ENCODE measurements at places on chromosomes 3 and 15.

DNA sequence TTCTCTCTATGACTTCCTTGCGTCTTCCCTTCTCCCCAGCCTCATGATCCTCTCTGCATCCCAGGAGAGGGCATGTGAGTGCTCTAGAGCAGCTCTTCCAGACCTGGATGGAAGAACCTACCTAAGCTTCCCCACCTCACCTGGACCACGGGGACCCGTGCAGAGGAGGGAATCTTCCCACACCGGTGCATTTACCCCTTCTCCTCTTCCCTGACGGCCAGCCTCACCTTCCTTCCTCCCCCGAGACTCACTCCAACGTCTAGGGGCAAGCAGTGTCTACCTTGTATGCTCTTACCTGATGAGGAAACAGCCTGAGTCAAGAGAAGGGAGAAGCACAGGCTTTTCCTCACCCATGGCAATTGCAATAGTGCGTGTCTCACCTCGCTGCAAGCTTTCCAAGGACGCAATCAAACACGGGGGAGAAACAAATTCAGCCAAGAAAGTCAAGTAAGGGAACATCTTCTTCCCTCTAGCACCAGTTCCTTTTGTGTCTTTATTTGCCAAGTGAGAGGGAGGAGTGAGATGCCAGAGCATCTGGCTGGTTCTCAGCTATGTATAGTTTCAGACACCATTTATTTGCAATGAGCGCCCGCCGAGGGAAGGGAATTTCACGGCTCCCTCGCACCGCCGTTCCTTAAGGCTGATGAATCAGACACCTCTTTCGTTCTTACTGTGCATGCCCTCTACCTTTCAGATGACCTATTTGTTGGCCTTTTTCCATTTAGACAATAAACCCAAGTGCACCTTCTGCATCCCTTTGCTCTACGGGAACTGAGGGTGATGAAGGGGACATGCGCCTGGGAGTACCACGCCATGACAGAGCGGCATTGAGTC lies 1.8 kb upstream of the CCR9 start:
- DNase-seq: no peak

- DNase-seq: no peak
Measured at GRCh38 chr3:72786668-72787067, 61.6 kb downstream of the SHQ1 start.

DNA sequence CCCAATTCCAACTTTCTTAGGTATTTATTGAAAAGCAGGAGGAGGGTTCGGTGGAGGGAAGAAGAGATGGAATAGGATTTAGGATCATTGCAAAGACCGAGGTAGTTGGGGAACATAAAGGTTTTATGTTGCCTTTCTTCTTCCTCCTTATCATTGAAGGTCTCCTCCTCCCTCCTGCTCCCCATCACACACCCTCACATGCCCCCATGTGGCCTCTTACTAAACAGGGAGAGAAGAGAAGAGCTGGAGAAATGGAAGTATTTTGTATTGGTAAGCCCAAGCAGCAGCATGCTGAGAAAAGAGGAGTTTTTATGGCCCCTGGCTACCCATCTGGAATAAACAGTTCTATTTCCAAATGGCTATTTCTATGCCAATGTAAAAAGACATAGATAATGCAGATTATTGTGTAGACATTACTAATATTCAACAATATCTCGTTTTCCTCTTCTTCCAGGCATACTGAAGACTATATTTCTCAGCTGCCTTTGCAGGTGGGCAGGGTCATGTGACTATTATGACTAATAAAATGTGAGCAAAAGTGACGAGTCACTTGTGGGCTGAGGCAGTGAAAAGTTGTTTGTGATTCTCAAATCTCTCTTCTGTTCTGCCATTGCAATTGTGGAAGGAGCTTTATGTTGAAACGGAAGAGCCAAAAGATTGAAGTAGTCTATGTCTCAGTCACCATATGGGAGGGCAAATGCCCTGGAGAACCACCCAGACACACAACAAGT lies 5.2 kb upstream of the GPR176 start:
- DNase-seq: peak; percentile 35

GRCh38 chr15:63946524-63947065 lies 99.7 kb downstream of the DAPK2 start:
- no peak for DNase-seq

DNA sequence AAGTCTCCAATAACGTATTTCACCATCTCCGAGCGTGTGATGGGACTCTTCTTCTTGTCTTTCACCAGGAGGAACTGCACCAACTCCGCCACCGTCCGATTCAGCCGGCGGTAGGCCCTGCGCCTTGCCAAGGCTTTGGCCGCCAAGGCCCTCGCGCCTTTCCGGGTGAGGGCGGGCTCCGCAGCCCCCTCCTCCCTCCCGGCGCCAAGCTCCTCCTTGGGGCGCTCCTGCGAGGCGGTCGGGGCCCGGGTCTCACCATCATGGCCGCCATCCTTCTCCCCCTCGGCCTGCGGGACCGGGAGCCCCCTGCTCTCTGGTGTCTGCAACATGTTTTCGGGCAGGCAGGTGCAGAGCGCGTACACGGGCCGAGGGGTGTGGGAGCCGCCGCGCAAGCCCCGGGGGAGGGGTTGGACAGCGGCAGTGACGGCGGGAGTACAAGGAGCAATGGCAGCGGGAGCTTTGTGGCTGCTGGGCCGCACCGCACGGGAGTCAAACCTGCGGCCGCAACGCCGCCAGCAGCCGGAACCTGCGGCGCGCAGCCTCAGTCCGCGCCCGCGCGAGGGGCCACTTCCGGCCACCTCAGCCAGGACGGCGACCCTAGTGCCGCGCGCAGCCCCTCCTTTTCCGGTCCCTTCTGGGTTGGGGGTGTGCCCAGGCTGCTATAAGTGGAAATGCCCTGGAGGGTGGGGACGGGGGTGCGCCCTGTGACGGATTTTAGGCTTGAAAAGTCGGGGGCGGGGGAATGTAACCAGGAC lies at the start of gene MAGEF1:
TSS of gene MAGEF1 (minus strand) at position 572 of the 755 bp plus-strand sequence. CDS start at position 329, 243 bp downstream.
- DNase-seq: peak; percentile 68

DNA sequence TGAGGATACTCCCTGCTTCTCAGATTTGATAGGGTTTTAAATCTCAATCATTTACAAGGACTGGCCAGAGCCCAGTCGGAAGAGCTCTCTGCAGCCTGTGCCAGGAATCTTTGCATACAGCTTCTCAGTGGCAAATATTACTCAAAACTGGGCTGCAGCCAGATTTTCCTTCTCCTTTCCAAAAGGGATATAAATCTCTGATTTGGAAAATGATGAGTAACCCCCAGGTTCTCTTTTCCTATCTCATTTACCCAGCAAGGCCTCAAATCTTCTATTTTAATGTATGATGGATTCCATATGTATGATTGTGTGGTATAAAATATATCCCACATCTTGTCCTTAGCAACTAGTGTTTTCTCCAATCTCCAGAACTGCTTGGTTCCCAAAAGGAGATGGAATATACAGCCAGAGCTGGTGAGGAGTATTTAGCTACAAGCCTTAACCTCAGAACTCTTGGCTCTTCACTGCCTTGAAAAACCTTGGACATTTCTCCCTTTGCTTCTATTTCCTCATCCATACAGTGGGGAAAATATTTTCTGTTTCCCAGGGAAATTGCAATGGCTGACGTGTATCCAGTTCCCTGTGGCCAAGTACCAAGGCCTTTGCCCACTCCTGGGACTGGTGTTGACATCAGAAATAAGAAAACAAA lies 114.4 kb downstream of the ATG7 start:
- DNase-seq: no peak

DNA sequence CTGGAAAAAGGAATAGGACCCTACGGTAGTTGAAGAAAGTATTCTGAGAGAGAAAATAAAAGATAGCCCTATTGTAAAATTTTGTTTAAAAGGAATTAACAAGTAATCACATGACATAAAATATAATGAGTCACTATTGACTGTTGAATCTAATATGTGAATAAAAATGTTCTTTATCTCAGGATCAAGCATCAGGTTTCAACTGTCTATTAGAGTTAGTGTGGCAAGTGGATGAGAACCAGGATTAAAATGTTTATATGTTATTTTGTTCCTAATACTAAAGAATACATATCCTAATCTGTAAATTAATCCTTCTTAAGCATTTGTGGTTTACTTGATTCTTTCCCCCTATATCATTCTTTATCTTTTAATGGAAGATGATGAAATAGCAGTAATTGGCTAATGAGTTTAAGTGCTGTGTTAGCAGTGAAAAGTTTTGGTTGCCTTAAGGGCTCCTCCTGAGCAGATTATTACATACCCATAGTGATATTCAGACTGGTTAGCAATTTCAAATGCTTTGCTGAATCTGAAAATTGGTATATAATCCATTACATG lies 101.8 kb upstream of the BCHE start:
- no peak for DNase-seq

DNA sequence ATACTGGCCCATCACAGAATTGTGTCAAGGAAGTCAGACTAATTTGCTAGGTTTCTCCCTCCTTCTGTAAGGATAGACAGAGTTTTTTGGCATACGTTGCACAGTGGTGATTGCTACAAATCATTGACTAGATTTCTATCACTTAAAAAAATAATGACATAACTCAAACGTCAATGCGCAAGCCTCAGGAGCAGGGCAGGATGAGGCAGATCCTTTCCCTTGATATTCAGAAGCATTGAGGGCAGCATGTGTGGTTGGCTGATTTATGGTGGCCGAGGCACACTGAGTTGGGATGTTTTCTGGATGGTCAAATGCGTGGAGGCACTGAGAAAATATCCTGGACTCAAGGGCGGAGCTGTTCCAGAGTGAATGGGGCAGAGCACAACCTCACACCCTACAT lies 14.4 kb downstream of the THSD4 start:
- no peak for DNase-seq

DNA sequence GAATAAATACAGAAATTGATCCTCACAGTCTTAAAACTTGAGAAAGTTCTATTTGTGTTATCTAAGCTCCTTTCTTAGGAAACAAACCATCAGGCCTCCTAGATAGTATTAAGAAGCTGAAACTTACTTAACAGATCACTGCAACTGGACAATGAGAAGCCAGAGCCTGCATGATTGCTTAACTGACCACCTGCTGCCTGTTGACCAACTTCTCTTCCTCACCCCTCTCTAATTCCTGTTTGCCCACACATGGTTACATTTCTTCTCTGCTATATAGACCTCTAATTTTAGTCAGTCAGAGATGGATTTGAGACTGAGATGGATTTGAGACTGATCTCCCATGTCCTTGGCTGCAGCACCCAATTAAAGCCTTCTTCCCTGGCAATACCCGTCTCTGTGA lies 13.5 kb downstream of the CCPG1 start:
- no peak for DNase-seq

GRCh38 chr15:67746022-67746421 lies 79.3 kb upstream of the SKOR1 start:
- DNase-seq: no peak

GRCh38 chr3:137695351-137695750 lies 68.8 kb upstream of the SOX14 start:
- no peak for DNase-seq

- no peak for DNase-seq
Measured at GRCh38 chr15:38071211-38071972, 137.0 kb downstream of the TMCO5A start.

DNA sequence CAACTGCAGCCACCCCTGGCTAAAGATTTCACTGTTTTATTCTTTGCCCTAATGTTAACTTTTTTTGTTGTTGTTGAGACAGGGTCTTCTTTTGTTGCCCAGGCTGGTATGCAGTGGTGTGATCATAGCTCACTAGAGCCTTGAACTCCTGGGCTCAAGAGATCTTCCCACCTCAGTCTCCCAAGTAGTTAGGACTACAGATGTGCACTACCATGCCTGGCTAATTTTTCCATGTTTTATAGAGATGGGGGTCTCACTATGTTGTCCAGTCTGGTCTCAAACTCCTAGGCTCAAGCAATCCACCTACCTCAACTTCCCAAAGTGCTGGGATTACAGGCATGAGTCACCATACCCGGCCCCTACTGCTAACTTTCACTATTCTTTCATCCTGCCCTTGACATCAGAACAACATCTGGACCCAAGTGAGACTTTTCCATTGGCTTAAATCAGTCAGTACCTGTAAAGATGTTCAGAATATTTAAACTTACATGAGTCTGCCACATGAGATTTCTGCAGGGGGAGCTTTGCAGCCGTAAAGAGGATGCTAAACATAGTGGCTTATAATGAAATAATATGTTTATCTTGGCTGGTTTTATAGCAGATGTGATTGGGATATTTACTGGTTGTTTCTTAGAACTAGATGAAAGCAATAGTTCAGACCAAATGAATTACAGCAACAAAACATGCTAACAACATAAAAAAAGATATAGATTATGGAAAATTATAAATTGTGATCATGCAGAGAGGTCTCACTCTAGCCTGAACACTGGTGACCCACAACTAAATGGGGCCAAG lies 73.6 kb downstream of the HMG20A start:
- no peak for DNase-seq

DNA sequence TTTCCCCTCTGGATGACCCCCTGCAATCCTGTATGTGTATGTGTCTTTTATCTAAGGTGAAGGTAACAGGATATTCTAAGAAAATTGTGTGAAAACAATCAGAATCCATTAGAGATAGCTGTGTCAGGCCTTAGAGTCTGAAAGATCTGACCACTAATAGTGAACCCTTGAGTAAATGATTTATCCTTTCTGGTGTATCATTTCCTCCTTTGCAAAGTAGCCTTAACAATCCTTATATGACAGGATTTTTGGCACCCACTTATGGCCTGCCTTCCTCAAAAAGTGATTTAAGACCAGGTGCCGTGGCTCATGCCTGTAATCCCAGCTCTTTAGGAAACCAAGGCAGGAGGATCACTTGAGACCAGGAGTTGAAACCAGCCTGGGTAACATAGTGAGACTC lies 110.2 kb downstream of the RBPMS2 start:
- DNase-seq: no peak

DNA sequence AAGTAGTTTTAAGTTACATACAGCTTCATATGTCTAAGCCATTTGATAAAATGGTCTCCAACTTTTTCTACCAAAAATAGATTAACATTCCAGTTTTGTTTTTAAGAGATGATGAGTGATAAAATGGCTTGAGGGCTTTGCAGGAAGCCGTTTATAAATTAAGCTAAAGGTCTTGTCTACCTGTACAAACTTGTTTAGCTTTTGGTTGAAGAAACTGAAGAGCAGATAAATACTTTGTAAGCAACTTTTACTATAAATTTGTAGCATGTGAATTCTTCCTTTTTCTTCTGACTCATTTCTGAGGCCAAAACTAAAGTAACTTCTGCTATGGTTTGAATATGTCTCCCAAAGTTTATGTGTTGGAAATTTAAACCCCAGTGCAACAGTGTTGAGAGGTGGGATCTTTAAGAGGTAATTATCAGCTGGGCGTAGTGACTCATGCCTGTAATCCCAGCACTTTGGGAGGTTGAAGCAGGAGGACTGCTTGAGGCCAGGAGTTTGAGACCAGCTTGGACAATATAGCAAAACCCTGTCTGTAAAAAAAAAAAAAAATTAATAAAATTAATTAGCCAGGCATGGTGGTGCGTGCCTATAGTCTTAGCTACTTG lies 8.2 kb upstream of the NEDD4 start:
- no peak for DNase-seq

DNA sequence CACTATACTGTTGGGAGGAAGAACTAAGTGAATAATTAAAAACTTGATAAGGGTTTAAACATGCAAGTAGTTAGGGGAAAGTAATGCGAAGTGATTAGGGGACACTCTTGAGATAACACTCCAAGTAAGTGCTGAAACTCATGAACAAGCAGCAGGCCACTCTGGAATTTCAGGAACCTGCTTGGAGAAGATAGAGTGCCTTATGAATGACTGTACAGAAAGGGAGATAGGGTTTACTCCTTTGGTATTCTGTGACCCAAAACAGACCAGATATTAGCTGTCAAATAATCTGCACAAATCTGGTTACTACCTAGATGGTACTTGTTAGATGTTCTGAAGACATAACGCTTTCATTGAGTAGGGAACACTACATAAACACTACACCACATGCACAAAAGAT lies 85.6 kb downstream of the FRMD4B start:
- peak; percentile 27 for DNase-seq

Measured in brain microvascular endothelial cell (primary cell).